GM12878 (cell line): ENCODE measurements at places on chromosomes 12 and 14. TPM values are rescaled to one million over a fixed set of nuclear protein-coding genes. Genes with fewer than 3 reads are reported as not detected.

Gene MMP19
- not detected in 2 replicates for polyA plus RNA-seq

Gene RNASE1
- polyA plus RNA-seq, result not detected in 2 replicates

Gene ASIC1
- polyA plus RNA-seq, result 0.07 TPM in 1 of 2 replicates, not detected in the other

Gene PXMP2
- polyA plus RNA-seq, result 87.5 and 97.8 TPM in 2 replicates

Gene TAS2R19
- not detected in 2 replicates for polyA plus RNA-seq

Gene C14orf132
- 0.12 and 0.15 TPM in 2 replicates for polyA plus RNA-seq
